Right cardiac atrium (tissue), 5 donors: ENCODE measurements at places on chromosomes 6 and 20.

DNA sequence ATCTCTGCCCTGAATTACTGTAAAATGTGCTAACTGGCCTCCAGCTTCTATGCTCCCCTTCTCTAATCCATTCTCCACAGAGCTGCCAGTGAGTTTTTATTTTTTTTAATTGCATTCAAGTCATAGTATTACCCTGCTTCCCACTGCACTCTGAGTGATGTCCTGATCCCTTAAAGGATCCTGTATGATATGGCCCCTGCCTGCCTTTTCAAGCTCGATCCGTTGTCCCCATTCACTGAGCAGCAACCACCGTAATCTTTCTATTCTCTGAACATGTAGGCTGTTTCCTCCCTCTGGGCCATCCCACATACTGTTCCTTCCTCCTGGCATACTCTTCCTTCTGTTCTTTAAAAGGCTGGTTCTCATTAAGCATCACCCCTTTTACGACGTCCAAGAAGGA is 9.3 kb downstream of the TNFRSF21 start:
- DNase-seq: no peak

GRCh38 chr6:167420177-167420576 is 95.3 kb downstream of the TTLL2 start:
- DNase-seq: no peak

DNA sequence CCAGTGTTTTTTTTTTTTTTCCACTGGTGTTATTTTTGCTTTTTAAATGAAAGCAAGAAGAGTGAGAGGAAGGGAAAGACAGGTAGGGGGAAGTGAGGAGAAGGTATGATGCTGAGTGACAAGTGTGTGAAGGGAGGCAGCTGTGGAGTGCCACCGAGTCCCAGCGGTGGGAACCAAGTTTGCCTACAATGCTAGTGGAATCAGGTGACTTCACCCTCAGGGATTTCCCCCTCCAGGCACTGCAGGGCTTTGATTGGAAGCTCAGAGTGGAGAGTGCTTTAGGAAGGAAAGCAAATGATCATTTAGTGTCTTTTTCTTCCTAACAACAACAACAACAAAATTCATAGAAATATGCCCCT is 120.5 kb upstream of the ENPP5 start:
- DNase-seq: no peak

DNA sequence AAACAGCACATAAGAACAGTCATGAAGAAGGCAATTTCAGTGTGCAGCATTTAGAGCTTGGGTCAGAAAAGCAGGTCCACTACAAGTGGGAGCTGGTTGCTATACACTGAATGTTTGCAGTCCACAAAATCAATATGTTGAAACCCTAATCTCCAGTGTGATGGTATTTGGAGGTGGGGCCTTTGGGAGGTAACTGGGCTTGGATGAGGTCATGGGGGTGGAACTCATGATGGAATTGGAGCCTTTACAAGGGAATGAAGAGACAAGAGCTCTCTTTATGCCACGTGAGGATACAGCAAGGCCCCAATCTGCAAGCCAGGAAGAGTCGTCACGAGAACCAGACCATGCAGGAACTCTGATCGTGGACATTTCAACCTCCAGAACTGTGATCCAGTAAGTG is 216.7 kb upstream of the SLC35B3 start:
- no peak for DNase-seq

- DNase-seq: peak; percentile 43
Measured at GRCh38 chr6:158649289-158650143, at the start of gene SYTL3. Gene SYTL3, plus strand, starts transcription at chr6:158650054. Its CDS starts 13,215 bp downstream, at chr6:158663269.

GRCh38 chr6:130161683-130162404 is 60.9 kb downstream of the SAMD3 start:
- DNase-seq: no peak

- peak; percentile 76 for DNase-seq
Measured at GRCh38 chr6:7673063-7673536, 52.8 kb upstream of the BMP6 start.

DNA sequence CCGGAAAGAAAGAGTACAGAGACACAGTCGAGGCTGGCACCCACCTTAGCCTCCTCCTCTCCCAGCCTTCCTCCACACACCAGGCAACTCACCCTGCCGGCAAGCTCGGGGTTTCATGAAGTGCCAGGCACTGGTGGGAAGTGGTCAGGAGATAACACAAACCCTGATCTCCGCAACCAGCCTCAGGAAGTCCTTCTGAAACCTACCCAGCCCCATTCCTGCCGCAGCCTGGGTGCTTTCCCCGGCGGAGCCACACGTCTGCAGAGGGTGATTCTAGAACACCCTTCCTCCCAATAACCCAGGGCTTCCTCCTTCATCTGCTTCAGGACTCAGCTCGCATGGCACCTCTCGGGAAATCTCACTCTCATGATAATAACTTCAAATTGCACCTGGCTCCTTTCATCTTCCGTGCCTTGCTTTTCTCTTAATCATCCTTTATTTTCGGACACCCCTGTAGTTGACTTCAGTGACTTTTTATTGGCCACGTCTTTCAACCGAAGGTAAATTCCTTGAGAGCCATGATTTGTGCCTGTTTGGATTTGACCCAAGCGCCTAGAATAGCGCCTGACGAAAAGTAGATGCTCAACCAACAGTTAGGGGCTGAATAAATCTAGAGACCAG is 8.7 kb upstream of the HLA-E start:
- DNase-seq: no peak

DNA sequence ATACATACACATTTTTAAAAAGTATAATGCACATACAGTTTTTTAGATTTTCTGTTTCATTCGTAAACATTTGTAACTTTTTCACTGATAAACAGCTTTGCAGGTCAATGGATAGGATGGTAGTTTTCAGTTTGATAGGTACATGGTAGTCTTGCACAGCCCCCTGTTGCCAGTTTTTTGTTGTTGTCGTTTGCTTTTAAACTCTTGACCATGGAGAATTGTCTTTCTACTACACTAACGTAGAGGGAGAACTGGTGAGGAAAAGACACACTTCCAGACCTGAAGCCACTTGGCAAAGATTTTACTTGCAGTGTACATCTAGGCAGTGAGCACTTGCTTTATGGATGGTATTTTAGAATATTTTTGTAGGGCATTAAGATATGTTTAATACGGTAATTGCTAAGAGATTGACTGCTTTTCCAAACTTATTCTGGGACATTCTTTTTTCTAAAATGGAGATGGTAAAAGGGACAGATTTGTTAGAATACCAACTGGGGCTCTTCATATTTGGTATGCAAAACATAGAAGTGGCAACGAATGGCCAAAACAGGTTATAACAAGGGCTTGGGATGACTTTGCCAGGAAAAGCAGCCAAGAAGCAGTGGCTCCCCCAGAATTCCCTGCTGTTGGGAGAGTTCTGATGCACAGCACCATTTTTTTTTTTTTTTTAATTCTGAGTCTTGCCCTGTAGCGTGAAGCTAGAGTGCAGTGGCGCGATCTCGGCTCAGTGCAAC is 1.5 kb downstream of the PYGB start:
- DNase-seq: no peak

DNA sequence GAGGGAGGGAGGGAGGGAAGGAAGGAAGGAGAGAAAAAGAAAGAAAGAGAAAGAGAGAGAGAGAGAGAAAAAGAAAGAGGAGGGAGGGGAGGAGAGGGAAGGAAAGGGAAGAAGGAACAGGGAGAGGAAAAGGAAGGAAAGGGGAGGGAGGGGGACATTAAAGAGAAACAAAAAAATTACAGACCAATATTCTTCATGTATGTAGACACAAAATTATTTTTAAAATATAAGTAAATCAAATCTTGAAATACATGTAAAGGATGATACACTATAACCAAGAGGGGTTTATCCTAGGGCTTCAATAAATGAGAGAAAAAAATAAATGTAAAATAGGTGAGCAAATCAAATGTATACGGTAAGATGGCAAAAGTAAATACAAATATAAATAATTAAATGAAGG is 71.2 kb upstream of the TMEM244 start:
- DNase-seq: no peak

GRCh38 chr6:84428300-84428907 is 201.0 kb upstream of the CEP162 start:
- DNase-seq: peak; percentile 78

DNA sequence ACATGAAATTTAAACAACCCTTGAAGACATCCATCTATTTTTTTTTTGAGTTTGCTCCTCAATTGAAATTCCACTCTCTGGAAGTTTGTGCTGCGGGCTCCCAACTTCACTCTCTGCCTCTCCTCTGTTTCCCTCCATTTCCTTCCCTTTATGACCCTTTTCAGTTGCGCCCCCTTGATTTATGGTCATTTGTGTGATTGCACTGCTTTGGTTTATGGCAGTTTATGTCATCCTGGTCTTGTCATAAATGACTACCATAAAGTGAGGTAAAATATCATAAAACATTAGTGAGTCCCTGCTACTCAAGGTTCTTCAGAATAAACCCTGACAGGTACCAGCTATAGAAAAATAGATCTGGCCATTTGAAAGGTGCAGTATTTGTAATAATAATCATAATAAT is 348.3 kb upstream of the ZFP64 start:
- DNase-seq: no peak

- DNase-seq: no peak
Measured at GRCh38 chr6:52643158-52643557, 27.8 kb upstream of the TMEM14A start.

- peak; percentile 78 for DNase-seq
Measured at GRCh38 chr6:113651120-113651519, 206.0 kb upstream of the MARCKS start.

DNA sequence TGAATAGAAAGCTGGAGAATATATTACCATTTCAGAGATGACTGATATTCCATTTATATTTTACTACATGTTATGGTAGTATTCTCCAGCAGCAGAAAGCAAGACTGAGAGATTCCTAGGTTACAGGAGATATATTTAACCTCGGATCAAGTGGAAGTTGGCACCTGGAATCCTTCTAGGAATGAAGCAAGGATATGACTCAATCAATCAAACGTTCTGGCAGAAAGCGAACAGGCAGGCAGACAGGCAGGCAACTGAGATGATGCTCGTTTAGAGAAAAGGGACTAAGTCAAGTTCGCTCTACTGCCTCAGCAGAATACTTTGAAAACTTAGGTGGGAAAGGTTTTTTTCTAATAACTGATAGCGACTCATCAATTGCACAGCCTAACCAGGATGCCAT is 46.2 kb downstream of the PAK5 start:
- DNase-seq: no peak

DNA sequence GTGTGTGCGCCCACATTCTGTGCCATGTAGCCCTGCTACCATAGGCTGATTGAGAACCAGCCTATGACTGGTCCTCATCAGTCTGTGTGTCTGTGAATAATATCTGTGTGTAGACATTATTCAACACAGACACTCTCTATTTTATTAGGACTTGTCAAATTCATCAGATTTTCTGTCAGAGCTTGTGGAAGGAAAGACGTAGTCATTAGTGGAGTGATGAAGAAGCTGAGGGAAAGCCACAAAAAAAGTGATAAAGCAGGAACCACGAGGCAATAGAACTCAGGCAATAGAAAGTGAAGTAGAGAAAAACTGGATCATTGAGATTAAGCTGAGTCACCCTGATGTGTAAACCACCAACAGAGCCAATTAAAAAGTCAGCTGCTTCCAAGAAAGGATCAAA is 122.2 kb upstream of the MARCKS start:
- DNase-seq: no peak

- no peak for DNase-seq
Measured at GRCh38 chr20:37941332-37941731, 38.4 kb downstream of the VSTM2L start.
